ENCODE measurements at places on chromosomes 2 and 18. TPM values are rescaled to one million over a fixed set of nuclear protein-coding genes. Genes with fewer than 3 reads are reported as not detected.

- no peak overlapping the region for H3K27ac ChIP-seq
- H3K4me3 ChIP-seq: no peak overlapping the region
- H3K36me3 ChIP-seq: no peaks in the 10 kb centered on the region
- no peaks in the 10 kb centered on the region for H3K4me1 ChIP-seq
Observed at GRCh38 chr2:33521791-33522281, 45.4 kb downstream of the RASGRP3 start.

DNA sequence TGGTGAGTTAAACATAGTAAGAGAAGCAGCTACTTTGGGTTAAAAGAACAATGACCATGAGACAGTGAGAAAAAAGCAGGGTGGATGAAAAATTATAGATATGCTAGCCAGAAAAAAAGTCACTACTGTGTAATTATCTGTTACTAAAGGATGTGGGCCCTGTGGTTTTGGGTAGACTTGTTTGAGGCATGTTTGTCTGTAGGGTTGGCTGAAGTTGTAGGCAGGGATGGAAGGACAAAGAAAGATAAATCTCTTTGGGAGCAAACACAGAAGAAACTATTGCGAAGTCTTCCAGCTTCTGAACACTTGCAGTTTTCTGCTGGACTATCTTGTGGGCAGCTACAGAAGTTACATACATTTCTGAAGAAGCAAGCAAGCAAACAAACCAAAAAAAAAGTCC is 28.2 kb downstream of the RND3 start:
- H3K27ac ChIP-seq: no peak overlapping the region
- no peaks in the 10 kb centered on the region for H3K36me3 ChIP-seq
- no peak overlapping the region for H3K4me3 ChIP-seq

GRCh38 chr18:22132763-22133162 is 36.6 kb upstream of the GATA6 start:
- no peaks in the 10 kb centered on the region for H3K4me1 ChIP-seq
- H3K27me3 ChIP-seq: no peaks in the 10 kb centered on the region
- no peak overlapping the region for H3K27ac ChIP-seq
- DNase-seq: no peak
- no peak overlapping the region for H3K4me3 ChIP-seq

DNA sequence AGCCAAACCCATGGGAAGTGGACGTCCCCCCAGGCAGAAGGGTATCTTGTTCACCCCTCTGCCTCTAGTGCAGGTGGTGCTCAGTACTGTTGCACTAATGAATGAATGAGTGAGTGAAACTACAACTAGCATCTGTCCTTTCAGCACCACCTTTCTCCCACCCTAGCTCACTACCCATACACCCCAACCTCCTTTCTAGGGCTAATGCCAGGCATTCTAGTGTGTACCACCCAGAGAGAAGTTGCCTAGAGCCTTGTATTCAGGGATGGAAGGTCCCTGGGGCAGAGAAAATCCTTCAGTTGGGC is 22.5 kb downstream of the CCT7 start:
- no peak overlapping the region for H3K4me3 ChIP-seq
- peak; percentile 31 for DNase-seq
- H3K27ac ChIP-seq: no peak overlapping the region
- H3K4me1 ChIP-seq: no peaks in the 10 kb centered on the region
- H3K27me3 ChIP-seq: no peaks in the 10 kb centered on the region

DNA sequence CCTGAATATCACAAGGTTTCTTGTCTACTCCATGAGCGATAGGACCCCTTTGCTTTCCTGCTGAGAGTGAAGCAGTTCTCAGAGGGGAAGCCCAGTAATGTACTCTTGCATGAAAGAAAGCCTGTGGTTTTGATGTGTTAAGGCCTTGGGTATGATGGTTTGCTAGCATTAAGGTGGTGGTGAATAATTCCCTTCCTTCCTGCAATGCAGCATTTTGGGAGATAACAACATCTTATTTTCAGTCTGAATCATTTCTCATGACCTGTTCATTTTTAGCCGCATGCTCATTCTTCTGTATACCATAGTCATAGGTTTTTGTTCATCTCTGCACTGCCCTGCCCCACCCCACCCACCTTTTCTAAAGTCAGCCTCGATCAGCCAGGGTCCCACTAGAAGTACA is 66.2 kb downstream of the HNMT start:
- H3K36me3 ChIP-seq: no peaks in the 10 kb centered on the region
- no peak overlapping the region for H3K4me3 ChIP-seq
- DNase-seq: no peak
- 0 out of 2 replicates have a peak, but pooled peaks cover 6% of the 10 kb centered on the region for H3K4me1 ChIP-seq

- no peaks in the 10 kb centered on the region for H3K36me3 ChIP-seq
- DNase-seq: no peak
- H3K27me3 ChIP-seq: no peaks in the 10 kb centered on the region
- H3K4me1 ChIP-seq: peaks cover 9% of the 10 kb centered on the region
- H3K27ac ChIP-seq: no peak overlapping the region
- no peak overlapping the region for H3K4me3 ChIP-seq
Observed at GRCh38 chr18:23357996-23358594, 95.0 kb upstream of the RIOK3 start.

- H3K27ac ChIP-seq: no peak overlapping the region
- no peaks in the 10 kb centered on the region for H3K36me3 ChIP-seq
- DNase-seq: no peak
Observed at GRCh38 chr18:51149670-51150069, 47.8 kb downstream of the MEX3C start.

GRCh38 chr2:165839610-165840009 is 45.6 kb upstream of the GALNT3 start:
- no peaks in the 10 kb centered on the region for H3K4me1 ChIP-seq
- no peak overlapping the region for H3K27ac ChIP-seq
- no peak for DNase-seq
- no peaks in the 10 kb centered on the region for H3K27me3 ChIP-seq
- H3K36me3 ChIP-seq: no peaks in the 10 kb centered on the region

DNA sequence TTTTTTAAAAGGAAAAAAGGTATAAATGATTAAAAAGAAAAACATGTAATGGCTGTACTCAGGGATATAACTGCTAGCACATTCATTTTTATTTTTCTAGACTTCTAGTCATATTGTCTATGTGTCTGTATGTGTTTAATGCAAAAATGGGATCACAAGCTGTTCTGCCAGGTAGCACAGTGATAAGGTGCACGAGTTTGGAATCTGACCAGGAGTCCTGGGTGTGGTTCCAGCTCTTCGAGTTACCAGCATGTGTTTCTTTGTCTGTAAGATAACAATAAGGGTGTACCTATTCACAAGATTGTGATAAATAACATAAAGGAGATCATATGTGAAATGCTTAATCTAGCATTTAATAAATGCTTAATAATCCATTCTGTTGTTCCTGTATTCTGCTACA is 145.3 kb downstream of the PKP4 start:
- H3K36me3 ChIP-seq: no peaks in the 10 kb centered on the region
- no peaks in the 10 kb centered on the region for H3K27me3 ChIP-seq
- H3K4me3 ChIP-seq: no peak overlapping the region
- no peak overlapping the region for H3K27ac ChIP-seq
- DNase-seq: no peak

DNA sequence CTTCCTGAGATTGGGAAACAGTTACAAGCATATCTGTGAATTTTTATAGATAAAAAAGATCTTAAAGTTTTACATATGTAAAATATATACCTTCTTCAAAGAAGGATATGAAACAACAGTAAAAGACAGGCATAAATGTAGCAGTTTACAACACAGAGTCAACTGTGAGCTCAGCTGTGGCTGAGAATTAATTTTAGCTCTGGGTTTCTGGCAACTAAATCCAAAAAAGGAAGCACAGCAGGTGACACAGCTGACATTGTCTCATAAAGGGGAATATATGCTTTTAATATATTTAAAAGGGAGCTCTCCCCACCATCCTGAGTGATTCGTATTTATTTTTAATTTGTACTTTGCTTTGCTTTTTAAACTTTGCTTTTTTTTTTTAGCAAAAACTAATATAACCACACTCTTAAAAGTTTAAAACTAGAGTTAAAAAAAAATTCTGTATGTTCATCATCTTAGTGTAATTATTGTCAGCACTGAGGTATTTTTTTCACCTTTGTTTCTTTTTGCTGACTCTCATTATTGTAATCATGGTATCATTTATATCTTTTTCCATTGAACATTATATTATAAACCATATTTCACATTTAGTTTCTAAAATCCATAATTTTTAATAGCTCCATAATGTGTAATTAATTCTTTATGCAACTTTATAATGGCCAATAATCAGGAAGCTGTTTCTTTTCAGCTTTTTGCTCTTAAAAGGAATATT is 6.7 kb downstream of the TUBB6 start:
- H3K27me3 ChIP-seq: no peaks in the 10 kb centered on the region
- no peaks in the 10 kb centered on the region for H3K36me3 ChIP-seq
- H3K4me1 ChIP-seq: no peaks in the 10 kb centered on the region
- DNase-seq: no peak
- H3K27ac ChIP-seq: no peak overlapping the region

DNA sequence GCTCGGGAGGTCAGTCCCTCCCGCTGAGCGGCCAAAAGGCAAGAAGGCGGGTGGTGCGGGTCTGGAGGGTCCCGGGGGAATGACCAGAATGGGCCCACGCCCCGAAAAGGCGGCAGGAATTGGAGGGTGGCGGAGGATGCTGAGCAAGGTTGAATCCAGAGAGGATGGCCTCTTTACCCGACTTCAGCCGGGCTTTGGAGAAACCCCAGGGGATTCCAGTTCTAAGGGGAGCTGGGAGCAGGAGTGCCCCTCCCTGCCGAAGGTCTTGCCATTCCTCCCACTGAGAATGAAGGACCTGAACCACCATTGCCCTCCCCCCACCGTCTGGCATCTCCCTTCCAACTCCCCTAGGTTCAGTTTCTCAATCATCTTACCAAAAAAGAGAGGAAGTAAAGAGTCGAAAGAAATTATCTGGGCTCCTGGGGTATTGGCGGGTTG is 38.9 kb upstream of the ATP6V1B1 start:
- peaks cover 78% of the 10 kb centered on the region for H3K27me3 ChIP-seq
- H3K27ac ChIP-seq: no peak overlapping the region
- DNase-seq: no peak

GRCh38 chr2:202161151-202161835 is 77.1 kb downstream of the SUMO1 start:
- DNase-seq: no peak
- H3K27me3 ChIP-seq: no peaks in the 10 kb centered on the region

GRCh38 chr2:59296279-59296678 is 1055.2 kb upstream of the FANCL start:
- no peaks in the 10 kb centered on the region for H3K36me3 ChIP-seq
- H3K4me1 ChIP-seq: no peaks in the 10 kb centered on the region
- DNase-seq: no peak
- H3K4me3 ChIP-seq: no peak overlapping the region

- no peak within 1 kb of the TSS for H3K27ac ChIP-seq
- H3K36me3 ChIP-seq: no peaks in the 10 kb centered on the region
- H3K4me1 ChIP-seq: peaks cover 16% of the 10 kb centered on the region
Observed at GRCh38 chr2:105744909-105745853, at the start of gene NCK2. Gene NCK2, plus strand, starts transcription at chr2:105744912. Its CDS starts 110,152 bp downstream, at chr2:105855064.

- H3K27ac ChIP-seq: no peak overlapping the region
- peaks cover 99% of the 10 kb centered on the region for H3K27me3 ChIP-seq
- no peak overlapping the region for H3K4me3 ChIP-seq
- no peaks in the 10 kb centered on the region for H3K36me3 ChIP-seq
- DNase-seq: no peak
Observed at GRCh38 chr2:8623576-8623957, 58.3 kb upstream of the ID2 start.

- no peaks in the 10 kb centered on the region for H3K27me3 ChIP-seq
- no peak overlapping the region for H3K27ac ChIP-seq
- no peaks in the 10 kb centered on the region for H3K4me1 ChIP-seq
- DNase-seq: no peak
- no peak overlapping the region for H3K4me3 ChIP-seq
Observed at GRCh38 chr2:210323003-210323402, 8.0 kb upstream of the MYL1 start.

DNA sequence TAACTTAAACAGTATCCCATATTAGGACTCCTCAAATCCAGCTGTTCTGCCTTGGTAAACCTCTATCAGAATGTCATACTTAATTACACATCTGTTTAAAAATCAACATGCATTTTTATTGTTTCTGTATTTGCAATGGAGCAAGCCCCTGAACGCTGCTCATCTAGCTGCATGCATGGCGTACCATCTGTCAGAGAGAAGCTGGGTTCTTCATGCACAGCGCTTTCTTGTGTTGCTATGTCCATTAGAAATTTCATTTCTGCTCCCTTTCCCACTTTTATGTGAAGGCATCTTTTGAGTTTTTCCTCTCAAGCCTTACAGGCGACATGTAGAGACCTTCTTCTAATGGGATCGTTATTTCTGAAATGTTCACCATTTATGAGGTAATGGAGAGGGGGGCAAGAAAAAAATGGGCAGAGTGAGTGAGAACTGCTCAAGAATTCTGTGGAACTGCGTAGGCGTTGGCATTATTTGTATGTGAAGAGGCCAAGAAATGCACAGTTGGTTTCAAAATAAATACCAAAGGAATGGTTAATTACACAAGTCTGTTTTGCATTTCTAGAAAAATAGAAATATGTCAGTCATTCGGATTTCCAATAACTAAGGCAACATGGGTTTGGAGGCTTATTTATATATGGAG is 31.6 kb downstream of the INSIG2 start:
- peaks cover 48% of the 10 kb centered on the region for H3K4me1 ChIP-seq
- H3K27me3 ChIP-seq: no peaks in the 10 kb centered on the region
- no peak overlapping the region for H3K4me3 ChIP-seq
- 0 out of 2 replicates have a peak, but pooled peaks cover 8% of the 10 kb centered on the region for H3K36me3 ChIP-seq

GRCh38 chr2:240921311-240921994 is 15.3 kb downstream of the CROCC2 start:
- DNase-seq: peak; percentile 65
- H3K27me3 ChIP-seq: no peaks in the 10 kb centered on the region
- H3K4me1 ChIP-seq: no peaks in the 10 kb centered on the region
- no peaks in the 10 kb centered on the region for H3K36me3 ChIP-seq

GRCh38 chr2:216346781-216347180 is 25.5 kb downstream of the MARCHF4 start:
- no peaks in the 10 kb centered on the region for H3K36me3 ChIP-seq
- DNase-seq: no peak
- no peaks in the 10 kb centered on the region for H3K27me3 ChIP-seq
- H3K4me3 ChIP-seq: no peak overlapping the region
- peaks cover 10% of the 10 kb centered on the region for H3K4me1 ChIP-seq

GRCh38 chr18:9876867-9877654 is 8.7 kb upstream of the TXNDC2 start:
- H3K27me3 ChIP-seq: no peaks in the 10 kb centered on the region
- peak overlapping the region; percentile 52 for H3K4me3 ChIP-seq
- H3K36me3 ChIP-seq: no peaks in the 10 kb centered on the region
- DNase-seq: peak; percentile 96

EN1 gene
- not detected for total RNA-seq

SAG gene
- not detected for total RNA-seq

AQP4 gene
- total RNA-seq: not detected

CDK5R2 gene
- 0.20 TPM for total RNA-seq

POTEC gene
- not detected for total RNA-seq

PLGLB1 gene
- total RNA-seq: 2.7 TPM

NBEAL1 gene
- 19.5 TPM for total RNA-seq

ATP9B gene
- total RNA-seq: 13.0 TPM

SCYGR1 gene
- total RNA-seq: not detected

SDC1 gene
- 128 TPM for total RNA-seq

TUBA3E gene
- total RNA-seq: not detected

Data from PC-9 (cell line).